ENCODE measurements at places on chromosomes 2 and 18. TPM values are rescaled to one million over a fixed set of nuclear protein-coding genes. Genes with fewer than 3 reads are reported as not detected.
A peak's percentile ranks its signal among the peaks of the same experiment; 100 is the strongest.

GRCh38 chr2:218850796-218851195 is 8.8 kb upstream of the WNT6 start:
- DNase-seq = no peak

GRCh38 chr2:178807227-178808008 is at the start of gene TTN:
TTN (minus strand) TSS chr2:178807423; CDS start chr2:178804642, 2,781 bp downstream.
- DNase-seq = no peak

- DNase-seq = no peak
Observed at GRCh38 chr2:188582211-188582610, 290.5 kb downstream of the GULP1 start.

DNA sequence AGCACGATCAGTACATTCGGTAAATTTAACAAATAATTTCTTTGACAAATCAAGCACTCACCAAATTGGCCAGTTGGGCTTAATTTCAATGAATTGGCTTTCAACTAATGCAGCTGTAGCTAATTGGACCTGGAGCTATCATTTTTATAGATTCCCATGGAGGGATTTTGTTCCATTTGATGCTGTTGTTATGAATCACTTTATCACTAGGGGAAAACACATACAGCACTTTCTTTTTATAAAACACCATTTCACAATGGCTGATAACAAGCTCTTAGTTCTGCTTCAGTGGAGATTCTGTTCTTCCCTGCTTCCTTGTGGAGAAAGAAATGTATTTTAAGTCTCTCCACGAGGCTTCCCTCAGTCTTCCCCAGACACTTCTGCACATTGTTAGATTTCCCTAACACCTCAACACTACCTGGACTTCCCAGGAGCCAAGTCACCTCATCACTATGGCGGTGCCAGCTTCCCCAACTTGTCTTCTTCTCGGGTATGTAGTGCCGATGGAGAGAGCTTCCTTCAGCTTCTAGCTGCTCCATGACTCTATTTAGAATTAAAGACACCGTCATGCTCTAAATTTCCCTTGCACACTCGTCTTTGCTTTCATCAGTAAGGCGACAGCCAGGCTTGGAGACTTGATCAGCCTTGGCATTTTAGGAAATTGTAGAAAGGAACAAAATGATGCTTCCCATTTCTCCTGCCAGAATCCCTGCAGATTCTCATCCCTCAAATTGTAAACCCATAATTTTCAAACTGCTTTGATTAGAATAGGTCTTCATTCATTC is 72.0 kb downstream of the INPP5D start:
- no peak for DNase-seq

DNA sequence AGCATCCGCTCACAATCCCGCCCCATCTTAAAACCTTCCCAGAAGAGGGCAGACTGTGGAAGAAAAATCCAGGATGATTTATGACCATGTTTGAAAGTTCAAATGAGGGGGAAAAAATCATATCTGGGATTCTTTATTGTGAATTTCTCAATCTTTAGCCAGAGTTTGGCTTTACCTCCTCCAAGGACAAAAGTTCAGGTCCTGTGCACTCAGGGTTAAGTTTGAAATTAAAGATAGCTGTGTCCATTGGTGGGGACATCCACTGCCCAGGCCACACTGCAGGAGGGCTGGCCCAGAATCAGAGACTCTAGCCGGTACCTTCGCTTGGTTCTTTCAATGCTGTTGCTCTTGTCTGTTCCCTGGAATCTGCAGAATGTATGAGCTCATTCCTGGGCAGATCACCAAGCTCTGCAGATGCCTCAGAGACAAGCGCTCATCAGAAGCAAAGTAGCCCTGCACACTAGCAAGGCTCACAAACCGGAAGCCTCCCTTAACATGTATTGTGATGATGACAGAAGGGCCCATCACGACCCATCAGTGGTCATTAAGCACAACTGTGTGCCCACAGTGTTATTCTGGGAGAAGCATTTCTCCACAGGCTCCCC is 375.3 kb upstream of the KLHL29 start:
- DNase-seq = no peak

GRCh38 chr18:61876899-61877298 is 15.9 kb downstream of the RNF152 start:
- DNase-seq = no peak

Gene CRYBA2
- not detected for total RNA-seq

DNA sequence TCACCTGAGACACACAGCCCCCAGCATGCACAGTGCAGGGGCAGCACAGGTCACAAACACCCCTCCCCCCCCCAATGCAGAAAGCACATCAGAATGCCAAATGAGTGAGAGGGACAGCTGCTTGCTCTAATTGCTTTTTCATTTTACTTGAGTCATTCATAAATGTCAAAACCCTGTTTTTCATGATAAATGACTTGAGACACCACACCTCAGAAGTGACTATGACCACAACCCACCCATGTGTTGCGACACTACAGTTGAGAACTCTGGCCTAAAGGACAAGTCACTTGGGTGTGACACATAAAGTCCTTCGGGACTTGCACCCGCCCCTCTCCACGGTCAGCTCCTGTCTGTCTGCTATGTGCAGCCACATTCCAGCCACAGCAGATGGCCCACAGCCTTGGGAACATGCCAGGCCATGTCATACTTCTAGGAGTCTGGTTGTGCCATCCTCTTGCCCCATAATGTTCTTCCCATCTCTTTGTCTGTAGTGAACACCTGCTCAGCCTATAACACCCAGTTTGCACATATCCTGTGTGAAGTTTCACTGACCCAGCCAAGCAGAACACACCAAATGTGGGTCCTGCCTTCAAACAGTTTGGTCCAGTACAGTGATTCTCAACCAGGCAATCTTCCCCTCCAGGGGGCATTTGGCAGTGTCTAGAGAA is 30.2 kb upstream of the RIOK3 start:
- no peak for DNase-seq

Gene VSNL1
- total RNA-seq = not detected

Gene ALPI
- not detected for total RNA-seq

GRCh38 chr2:133561045-133561852 is 7.0 kb downstream of the NCKAP5 start:
- peak; percentile 77 for DNase-seq

GRCh38 chr2:38149531-38149930 is 73.6 kb upstream of the CYP1B1 start:
- no peak for DNase-seq

Gene GBX2
- 1.1 TPM for total RNA-seq

GRCh38 chr2:127531221-127531648 is 4.2 kb upstream of the MYO7B start:
- no peak for DNase-seq

- no peak for DNase-seq
Observed at GRCh38 chr2:45626387-45627221, 15.5 kb upstream of the SRBD1 start.

GRCh38 chr18:37138456-37138855 is 309.5 kb downstream of the KIAA1328 start:
- no peak for DNase-seq

All from dermis blood vessel endothelial cell (primary cell).